ENCODE measurements at places on chromosomes 7 and 10.

- DNase-seq, result no peak
These were observed 16.3 kb downstream of the VOPP1 start for GRCh38 chr7:55556031-55556430.

DNA sequence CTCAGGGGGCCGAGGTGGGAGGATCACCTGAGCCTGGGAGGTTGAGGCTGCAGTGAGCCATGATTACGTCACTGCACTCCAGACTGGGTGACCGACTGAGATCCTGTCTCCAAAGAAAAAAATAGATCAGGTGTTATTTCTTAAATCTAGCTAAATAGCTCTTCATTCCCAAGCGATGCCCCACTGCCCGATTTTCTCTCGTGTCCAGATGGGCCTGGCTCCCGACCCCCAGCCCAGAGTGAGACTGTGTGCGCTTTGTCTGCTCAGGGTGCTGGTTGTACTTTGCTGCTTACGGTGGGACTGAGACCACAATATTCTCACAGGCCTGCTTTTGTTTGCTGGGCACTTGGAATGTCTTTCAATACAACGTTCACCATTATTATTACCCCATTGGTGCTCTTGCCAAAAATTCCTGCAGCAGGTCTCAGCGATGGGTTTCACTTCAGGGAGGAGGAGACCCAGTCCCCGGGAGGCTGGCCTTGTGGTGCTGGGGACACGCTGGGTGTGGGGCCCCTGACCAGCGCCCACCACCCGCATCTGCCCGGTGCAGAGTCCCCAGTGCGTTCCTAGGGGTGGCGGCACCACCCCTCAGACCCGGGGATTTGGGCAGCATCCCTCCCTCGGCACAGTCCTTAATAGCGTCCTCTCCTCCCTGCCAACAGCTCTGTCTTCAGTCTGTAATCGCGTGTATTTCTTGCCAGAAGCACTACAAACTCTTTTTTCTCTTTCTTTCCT lies 20.4 kb upstream of the DPYSL4 start:
- DNase-seq, result no peak

DNA sequence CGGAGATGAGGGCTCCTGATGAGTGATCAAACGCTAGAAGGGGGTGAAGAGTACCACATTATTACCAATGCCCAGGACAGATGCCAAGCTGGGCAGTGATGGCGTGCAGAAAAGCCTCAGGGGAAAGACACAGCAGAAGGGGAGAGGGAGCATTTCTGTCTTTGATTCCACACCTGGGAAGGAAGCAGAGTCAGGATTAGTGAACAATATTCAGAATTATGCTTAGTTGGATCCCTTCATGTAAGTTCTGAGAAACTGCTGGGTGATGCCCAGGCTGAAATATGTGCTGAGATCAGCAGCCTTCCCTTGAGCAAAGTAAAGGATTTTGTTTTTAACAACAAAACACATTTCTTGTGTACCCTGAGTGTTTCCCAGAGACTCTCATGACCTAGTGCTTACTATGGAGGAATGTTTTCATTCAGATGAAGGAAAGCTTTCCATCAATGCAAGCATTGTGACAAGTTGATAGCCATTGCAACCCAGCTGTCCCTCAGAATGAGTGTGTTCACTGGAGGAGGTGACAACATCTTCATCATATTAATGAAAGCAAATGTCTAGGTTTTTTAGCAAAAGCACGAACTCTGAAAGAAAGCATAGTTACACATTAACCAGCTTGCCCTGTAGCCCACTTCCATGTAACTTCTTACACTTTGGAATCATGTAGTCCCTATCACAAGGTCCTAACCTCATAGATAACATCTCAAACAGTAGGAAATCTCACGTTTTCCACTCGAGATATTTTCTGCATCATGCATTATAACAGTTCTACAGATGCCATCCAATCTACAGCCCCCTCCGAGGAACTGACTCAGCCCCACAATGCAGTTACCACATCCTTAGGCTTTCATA lies 23.8 kb upstream of the AKR1C1 start:
- DNase-seq, result no peak

- no peak for DNase-seq
These were observed 76.8 kb downstream of the HIBADH start for GRCh38 chr7:27585781-27586447.

- no peak for DNase-seq
These were observed 940.1 kb upstream of the SORCS1 start for GRCh38 chr10:108104551-108105156.

GRCh38 chr7:158321056-158321700 lies 266.4 kb downstream of the PTPRN2 start:
- no peak for DNase-seq

DNA sequence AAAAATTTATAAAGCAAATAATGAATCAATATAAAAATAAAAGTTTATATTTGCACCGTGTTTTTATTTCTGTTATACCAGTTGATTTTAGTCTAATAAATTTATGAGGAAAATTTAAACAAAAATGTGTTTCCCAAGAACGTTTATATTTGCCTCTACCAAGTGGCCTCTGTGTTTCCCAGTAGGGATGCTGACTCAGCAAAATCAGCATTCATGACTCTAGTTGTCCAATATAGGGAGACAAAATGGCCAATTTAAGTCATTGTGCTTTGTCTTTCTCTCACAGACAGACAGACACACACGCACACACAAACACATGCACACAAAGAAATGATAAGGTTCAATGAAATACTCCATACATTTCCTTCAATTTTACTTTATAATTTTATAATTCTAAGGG lies 942.5 kb upstream of the ZWINT start:
- DNase-seq, result no peak

DNA sequence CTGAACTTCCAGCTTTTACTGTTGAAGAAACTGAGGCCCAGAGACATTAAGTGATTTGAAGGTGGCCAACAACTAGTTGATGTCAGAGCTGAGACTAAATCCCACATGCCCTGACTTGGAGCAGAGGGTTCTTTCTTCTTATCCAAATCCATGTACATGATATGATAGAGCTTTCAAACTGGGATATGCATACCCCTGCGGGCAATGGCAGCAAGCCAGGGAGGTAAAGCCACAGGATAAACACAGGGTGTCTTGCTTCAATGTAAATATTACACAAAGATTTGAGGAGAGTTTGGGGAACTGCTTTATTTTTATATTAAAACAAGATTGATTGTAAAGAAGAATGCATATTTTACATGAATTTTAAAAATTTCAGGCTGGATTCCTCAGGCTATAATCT lies 2.3 kb upstream of the LRRC72 start:
- no peak for DNase-seq

DNA sequence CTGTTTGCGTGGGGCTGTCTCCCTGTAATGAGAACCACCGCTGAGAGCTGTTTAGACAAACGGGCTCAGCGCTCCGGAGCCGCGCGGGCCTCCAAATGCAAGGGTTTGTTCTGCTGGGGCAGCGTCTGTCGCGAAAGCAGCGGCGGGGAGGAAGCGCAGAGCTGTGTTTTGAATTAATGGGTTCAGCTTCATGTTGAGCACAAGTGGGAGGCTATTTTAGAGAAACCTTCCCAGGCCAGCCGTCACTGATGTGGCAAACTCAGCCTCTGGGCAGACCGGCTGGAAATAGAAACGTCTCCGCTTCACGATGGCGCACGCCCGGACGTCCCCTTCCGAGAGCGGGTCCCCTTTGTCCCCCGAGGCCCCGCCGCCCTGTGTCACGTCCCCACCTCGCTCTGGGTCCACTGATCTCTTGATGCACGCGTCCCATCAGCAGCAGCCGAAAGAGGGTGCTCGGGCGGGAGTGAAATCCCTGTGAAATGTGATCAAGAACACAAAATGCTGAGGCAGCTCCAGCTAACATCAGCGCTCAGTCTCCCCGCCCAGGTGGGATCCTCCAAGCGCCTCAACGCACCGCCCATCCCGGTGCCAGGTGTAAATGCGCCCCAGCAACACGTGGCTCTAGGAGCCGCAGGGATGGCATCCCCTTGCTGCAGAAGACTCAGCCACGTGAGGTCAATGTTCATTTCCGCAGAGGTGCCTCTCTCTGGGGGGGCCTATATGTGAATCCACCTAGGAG lies 44.9 kb downstream of the BAMBI start:
- no peak for DNase-seq

DNA sequence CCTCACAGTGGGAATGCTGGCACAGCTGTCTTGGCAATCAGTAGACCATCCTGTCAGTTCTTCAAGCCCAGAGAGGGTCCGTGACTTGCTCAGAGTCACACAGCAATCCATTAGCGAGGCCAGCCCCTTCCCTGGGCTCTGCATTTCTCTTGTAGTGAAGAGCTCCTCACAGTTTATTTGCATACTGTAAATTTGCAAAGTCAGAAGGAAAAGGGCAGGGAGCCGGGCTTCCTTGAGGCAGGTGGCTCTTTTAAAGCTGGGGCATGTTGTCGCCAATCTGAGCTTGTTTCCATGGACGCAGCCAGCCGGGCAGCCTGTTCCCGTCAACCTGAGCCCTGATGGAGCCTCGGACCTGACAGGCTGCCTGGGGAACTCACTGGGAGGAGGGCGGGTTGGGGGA lies 123.4 kb downstream of the CUX1 start:
- no peak for DNase-seq

DNA sequence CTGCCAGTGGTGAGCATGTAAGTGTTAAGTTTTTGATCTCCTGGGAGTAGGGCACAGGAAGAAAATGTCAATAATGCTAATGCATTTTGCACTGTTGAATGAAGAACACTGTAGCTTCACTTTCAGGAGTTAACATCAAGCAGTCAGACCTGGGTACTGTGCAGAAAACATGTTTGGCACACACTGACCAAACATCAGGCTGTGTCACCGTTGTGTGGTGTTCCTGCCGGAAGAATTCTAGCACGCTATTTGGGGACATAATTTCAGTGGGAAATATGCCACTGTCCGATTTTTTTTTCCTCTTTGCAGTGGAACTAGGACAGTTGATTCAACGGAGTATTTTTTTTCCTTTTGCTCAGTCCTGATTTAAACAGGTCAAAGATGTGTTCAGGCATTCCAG lies 24.4 kb upstream of the ABCB5 start:
- DNase-seq, result no peak

- DNase-seq, result no peak
These were observed 1005.6 kb downstream of the LRMDA start for GRCh38 chr10:76436981-76437380.

DNA sequence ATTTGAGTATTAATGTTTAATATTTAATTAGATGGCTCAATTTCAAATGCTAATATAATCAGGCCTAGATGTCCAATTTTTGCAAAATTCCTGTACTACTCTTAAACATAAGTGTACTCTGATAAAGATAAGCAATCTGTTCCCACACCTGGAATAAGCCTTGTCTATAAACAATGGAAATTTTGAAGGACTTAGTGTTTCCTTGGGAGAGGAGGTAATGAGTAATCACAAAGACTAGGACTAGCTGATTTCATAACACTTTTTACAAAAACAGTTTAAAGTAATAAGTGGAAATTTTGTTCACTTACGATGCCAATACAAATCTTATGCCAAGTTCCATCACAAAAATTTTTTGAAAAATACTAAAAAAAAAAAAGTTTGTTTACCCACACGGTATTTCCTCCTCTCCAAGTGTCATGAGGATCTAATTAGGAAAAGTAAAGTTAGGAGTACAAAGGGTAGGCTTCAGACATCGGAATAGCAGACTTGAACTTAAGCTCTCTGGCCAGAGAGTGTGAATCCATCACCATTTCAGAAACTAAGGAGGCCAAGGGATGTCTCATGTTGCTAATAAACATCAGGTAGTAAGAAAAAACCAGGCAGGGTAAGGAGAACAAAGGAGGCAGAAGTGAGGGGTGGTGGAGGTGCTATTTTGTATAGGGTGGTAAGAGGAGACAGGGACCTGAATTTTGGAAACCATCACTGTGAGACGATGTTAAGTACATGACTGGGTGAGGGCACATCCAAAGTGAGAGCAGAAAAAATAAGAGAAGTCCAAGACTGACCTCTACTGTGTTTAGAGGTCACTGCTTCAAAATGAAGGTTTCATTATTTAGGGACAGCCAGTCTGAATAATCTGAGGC lies 61.3 kb downstream of the RAPGEF5 start:
- peak; percentile 1 for DNase-seq

DNA sequence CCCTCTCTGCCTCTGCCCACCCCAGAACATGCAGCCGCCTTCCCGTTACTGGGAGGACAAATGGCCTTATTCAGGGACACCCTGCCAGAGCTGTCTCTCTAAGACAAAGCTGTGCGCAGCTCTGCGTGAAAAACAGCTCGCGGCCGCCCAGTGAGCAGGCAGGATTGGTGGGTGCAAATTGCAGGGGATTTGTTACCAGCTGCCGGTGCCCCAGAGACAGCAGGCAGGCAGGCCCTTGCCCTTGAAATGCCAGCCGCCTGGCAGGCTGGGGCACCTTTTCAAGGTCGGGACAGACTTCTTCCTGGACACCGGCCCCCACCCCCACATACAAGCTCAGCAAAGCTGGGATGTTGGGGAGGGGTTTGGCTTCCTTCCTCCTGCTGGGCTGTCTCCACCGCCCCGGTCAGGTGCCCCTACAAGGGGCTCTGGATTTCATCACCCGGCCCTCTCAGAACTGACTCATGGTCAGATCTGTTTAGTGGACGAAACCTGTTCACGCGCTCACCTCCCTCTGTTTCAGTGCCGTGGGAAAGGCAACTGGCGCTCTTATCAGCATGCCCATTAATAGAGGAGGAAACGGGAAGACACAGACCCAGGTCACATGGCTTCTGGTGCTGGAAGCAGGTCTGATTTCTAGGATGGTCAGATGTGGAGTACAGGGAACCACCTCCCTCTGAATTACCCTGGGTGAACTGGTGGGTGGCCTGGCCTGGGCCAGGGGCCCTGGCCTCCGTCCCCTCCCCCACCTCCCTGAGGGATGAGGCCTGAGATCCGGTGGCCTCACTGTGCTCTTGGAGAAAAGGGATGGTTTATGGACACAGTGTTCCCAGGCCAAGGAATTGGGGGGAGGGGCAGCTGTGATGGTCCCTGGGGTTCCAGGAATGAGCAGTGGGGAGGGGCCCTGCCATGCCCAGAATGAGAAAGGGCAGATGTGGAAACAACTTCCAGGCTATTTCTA lies 123.9 kb upstream of the PPIF start:
- DNase-seq, result no peak

GRCh38 chr7:73726083-73726466 lies 6.6 kb upstream of the STX1A start:
- no peak for DNase-seq

GRCh38 chr7:2220954-2221353 lies 11.8 kb downstream of the MAD1L1 start:
- no peak for DNase-seq

DNA sequence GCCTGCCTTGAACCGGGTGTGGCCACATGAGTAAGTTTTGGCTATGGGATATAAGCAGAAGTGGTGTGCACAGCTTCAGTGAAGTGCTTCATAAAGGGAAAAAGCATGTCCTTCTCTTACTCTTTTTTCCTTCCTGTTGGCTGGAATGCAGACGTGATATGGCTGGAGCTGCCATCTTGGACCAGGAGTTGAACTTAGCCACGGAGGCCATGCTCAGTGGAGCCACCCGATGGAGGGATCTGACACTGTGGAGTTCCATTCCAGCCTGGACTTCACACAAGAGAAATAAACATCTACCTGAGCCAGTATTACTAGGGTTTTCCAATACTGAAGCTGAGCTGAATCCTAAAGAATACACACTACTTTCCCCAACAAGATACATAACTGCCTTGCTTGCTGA lies 52.3 kb downstream of the CCDC3 start:
- DNase-seq, result no peak

Measured in activated CD4-positive, alpha-beta T cell treated with anti-CD3 and anti-CD28 coated beads, Interleukin-10, Interleukin-2, amounts not matched to agents 100 ng/mL and 50 ng/mL, durations not matched to agents 16 hours and 8 hours (primary cell).